Effector memory CD4-positive, alpha-beta T cell (primary cell): ENCODE measurements at places on chromosomes 4 and X.
A peak's percentile ranks its signal among the peaks of the same experiment; 100 is the strongest.

DNA sequence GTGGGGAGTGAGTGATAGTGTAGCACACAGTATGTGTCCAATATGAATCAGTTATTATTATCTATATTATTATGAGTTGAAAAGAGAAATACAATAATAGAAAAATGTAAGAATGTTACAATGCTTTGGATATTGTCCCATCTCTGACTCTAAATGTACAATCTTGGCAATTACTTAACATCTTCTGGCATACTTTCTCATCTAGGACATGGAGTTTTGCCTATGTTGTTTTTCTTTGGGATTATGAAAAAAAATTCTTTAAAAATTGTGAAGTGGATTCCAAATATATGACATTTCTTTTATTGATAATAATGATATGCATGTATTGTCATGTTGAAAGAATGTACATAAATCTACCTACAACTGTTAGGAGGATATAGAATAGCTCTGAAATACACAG lies 84.1 kb downstream of the TBCK start:
- DNase-seq: no peak

GRCh38 chr4:101855239-101855638 lies 64.7 kb downstream of the BANK1 start:
- DNase-seq: no peak

DNA sequence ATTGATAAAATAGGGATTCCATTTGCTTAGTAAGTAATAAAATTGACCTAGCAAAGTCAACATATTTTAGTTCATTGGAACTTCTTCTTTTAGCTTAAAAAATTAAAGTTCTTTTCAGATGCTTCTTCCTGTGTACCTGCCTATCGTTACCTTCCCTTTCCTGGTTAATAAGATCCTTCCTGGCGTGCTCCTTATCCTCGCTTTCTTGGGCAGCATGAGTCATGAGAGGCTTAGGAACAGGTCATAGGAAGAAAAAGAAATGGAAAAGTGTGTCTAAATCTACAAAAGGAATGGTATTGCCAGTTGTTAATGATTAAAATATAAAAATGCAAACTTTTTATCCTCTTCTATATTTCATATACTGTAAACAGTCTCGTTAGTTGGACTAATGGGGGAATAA lies 170.3 kb downstream of the DCTD start:
- DNase-seq: no peak

DNA sequence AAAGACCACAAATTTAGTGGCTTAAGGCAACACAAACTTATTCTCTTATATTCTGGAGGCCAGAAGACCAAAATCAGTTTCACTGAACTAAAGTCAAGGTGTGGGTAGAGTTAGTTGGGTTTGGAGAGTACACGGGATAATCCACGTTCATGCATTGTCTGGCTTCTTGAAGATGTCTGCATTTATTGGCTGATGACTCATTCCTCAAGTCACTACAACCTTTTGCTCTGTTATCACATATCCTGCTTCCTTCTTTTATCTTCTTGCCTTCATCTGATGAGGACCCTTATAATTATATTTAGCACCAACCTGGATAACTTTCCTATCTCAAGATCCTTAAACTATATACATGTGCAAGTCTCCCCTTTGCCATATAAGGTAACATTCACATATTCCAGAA lies 590.0 kb downstream of the FSTL5 start:
- no peak for DNase-seq

- no peak for DNase-seq
Observed at GRCh38 chr4:102593147-102593546, 92.0 kb downstream of the NFKB1 start.

- DNase-seq: no peak
Observed at GRCh38 chr4:184392748-184393559, 81.4 kb downstream of the IRF2 start.

DNA sequence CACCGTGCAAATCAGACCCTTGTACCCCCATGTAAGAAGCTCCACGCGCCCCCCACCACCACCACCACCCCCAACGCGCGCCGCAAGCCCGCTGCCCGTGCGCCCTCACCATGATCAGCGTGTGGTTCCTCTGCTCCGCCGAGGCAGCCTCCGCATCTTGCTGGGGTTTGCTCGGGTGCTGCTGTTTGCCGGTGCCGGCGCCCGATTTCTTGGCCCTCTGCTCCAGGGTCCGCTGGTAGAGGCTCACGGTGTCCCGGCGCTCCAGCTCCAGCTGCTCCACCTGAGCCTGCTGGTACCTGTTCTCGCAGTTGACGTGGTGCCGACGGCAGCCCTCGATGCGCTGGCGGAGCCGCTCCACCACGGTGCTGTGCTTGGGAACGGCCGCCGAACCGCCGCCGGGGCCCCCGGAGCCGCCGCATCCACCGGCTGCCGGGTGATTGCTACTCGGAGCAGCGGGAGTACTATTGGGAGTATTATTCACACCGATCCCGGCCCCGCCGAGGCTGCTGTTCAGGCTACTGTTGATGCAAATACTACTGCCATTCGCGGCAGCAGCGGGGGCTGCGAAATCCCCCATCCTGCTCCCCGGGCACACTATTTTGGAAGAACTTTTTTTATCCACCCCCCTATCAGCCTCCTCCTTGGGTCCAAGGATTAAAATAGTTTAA lies 1.1 kb downstream of the MAML3 start:
- DNase-seq: peak; percentile 14

- DNase-seq: no peak
Observed at GRCh38 chr4:104492183-104492771, 2.4 kb downstream of the CXXC4 start.

DNA sequence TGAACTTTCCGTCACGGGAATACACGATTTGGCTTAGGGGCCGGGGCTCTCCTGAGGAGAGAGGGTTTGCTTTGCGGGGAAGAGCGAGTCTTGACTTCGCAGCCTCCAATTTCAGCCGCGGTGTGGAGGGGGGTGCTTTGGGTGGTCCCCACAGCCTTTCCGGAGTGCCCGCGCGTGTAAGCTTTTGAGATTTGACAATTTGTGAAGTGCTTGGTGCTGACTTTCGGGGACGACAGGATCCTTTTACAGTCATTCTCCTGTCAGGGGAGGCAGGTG lies 355 bp downstream of the SCML1 start:
- no peak for DNase-seq

DNA sequence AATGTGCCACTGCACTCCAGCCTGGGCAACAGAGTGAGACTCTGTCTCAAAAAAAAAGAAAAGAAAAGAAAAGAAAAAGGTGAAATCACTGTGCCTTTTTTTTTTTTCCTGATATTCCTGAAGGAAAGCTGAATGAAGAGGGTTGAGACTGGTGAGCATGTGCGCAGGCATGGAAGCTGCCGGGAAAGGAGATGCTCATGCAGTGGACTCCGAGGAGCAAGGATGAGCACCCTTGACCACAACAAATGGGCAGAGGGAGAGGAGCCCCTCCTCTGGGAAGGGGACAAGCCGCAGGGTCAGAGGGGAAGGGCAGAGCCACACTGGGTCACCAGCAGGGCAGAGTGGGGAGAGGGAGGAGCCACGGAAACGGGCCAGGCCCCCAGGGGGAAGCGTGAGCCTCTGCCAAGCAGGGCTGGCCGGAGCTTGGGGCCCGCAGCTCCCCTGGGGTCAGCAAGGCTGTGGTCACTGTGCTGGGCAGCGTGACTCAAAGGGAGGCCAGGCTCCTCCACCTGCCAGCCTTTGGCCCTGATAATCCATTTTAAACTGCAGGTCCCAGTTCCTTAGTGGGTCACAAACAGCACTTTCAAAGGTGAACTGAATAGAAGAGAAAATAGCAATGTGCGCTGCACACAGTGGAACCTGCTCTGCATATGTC lies 79.8 kb downstream of the NAT8L start:
- no peak for DNase-seq
